Fibroblast of lung (primary cell): ENCODE measurements at places on chromosomes 7 and 10. TPM values are rescaled to one million over a fixed set of nuclear protein-coding genes. Genes with fewer than 3 reads are reported as not detected.

- DNase-seq, result no peak
These were observed 32.5 kb downstream of the CBX3 start for GRCh38 chr7:26233902-26234511.

- DNase-seq, result no peak
These were observed 55.8 kb downstream of the INPP5A start for GRCh38 chr10:132593389-132593788.

DNA sequence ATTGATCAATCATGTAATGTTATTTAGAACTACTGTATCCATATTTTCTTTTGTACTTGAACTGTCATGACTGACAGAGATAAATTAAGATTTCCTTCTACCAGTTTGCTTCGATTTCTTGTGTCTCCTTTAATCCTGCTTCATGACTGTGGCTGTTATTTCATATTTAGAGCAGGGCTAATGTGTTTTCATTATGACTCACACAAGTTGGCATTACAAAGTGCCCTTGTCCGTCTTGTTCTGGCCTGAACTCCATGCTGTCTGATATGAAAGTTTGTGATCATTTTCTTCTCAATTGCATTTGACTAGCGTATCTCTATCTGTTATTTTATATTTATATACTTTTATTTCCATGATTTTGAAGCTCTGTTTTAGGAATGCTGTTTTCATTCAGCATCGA lies 344.1 kb upstream of the PRKCQ start:
- DNase-seq, result peak; percentile 65

- DNase-seq, result no peak
These were observed 203.7 kb downstream of the CYP26A1 start for GRCh38 chr10:93277360-93277759.

DNA sequence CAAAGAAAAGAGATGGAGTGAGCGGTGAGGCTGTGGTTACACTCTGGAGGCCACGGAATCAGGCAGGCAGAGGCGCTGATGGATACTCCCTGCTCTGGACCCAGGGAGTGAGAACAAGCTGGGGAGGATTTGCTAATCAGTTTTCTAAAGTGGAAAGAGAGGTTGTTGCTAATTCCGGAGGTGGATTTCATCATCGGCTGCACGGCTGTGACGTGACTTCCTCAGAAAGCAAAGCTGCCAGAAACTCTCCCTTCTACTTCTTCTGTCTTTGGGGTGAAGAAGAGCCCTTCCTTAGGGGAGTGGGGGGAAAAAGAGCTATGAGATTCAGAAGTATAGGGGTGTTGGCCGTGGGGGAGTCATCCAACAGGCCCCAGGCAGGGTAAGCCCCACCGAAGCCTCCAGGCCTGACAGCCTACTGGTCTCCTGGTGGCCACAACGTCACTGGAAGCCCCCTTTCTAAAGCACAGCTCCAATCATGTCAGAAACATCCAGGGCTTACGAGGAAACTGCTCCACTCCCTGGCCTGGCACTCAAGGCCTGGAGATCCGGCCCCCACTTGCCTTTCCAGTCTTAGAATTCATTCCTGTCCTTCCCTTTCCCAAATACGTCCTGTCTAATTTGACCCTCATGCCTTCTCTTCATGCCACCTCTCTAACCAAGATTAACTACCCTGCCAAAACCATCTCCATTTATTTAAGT lies 114.5 kb downstream of the HIP1 start:
- DNase-seq, result peak; percentile 88

DNA sequence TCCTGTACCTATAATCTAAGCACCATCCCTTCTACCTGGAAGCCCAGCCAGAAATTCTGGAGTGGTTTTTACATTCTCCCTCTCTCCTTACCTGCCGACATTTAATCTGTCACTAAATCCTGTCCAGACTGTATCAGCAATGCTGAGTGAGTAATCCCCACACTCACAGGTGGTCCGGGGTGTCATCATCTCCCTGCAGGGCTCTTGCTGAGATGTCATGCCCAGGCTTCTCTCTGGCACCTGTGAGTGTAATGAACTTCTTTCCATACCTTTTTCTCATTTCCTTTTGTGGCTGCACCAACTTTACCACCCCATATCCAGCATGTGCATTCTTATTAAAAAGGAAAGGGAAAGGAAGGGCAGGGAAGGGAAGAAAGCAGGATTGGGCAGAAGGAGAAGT lies 355.2 kb downstream of the CCSER2 start:
- DNase-seq, result no peak

Gene C10orf67
- under 0.01 TPM in 2 replicates for total RNA-seq
